ENCODE measurements at places on chromosomes 16 and 17. TPM values are rescaled to one million over a fixed set of nuclear protein-coding genes. Genes with fewer than 3 reads are reported as not detected.

DNA sequence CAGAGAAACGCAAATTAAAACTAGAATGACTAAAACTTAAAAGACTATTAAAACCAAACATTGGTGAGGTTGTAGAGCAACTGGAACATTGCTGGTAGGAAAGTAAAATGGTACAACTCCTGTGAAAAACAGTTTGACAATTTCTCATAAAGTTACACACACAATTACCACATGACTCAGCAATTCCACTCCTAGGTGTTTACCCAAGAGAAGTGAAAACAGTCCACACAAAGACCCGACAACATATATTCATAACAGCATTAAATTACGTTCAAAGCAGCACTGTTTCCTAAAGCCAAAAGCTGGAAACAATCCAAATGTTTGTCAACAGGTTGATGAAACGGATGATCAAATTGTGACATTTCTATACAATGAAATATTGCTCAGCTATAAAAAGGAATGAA lies 26.5 kb upstream of the ALOX12 start:
- H3K27me3 ChIP-seq = no peaks in the 10 kb centered on the region
- no peak for DNase-seq
- no peak overlapping the region for H3K4me3 ChIP-seq
- H3K4me1 ChIP-seq = no peaks in the 10 kb centered on the region

- H3K4me3 ChIP-seq = no peak overlapping the region
- H3K27me3 ChIP-seq = no peaks in the 10 kb centered on the region
- no peaks in the 10 kb centered on the region for H3K36me3 ChIP-seq
- H3K4me1 ChIP-seq = no peaks in the 10 kb centered on the region
- no peak overlapping the region for H3K27ac ChIP-seq
- DNase-seq = no peak
Observed at GRCh38 chr16:64975821-64976220, 146.0 kb downstream of the CDH11 start.

DNA sequence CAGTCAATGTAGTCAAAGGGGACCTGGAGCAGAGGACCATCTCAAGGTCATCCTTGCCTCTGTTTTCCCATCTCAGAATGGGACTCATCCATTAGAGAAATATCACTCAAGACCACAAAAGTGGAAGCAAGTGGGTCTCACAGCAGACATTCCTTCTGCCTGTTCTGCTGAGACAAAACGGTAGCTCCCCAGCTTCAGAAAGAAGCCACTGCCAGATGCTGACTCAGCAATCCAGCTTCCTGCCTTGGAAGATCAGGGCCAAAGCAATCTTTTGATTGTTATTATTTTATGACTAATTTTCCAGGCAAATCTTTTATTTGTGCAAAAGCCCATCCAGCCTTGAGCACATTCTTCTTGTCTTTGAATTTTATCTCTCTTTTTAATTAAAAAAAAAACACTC lies 86.8 kb downstream of the CCT6B start:
- H3K4me3 ChIP-seq = no peak overlapping the region
- no peak overlapping the region for H3K27ac ChIP-seq
- H3K36me3 ChIP-seq = no peaks in the 10 kb centered on the region
- no peak for DNase-seq

- H3K27me3 ChIP-seq = no peaks in the 10 kb centered on the region
- no peak overlapping the region for H3K4me3 ChIP-seq
- H3K36me3 ChIP-seq = no peaks in the 10 kb centered on the region
- DNase-seq = peak; percentile 36
- H3K4me1 ChIP-seq = no peaks in the 10 kb centered on the region
- H3K27ac ChIP-seq = no peak overlapping the region
Observed at GRCh38 chr17:13024016-13024415, 6.2 kb upstream of the ELAC2 start.

DNA sequence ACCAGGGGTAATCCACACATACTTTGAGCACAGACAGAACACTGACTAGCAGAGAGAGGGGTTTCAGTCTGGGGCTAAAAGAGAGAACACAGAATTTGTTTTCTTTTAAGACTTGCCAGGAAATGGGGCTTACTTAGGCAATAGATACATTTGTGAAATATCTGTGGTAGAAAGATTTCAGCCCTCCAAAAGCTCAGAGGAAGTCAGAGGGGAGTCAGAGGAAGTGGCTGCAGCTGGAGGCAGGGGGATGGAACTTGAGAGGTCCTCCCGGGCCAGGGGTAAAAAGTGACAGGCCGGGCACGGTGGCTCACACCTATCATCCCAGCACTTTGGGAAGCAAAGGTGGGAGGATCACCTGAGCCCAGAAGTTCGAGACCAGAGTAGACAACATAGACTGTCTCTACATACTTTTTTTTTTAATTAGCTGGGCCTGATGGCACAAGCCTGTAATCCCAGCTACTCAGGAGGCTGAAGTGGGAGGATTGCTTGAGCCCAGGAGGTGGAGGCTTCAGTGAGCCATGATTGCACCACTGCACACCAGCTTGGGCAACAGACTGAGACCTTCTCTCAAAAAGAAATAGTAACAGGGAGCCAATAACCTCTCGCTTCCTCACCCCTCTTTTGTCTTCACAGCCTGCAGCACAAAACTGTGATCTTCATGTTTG lies 49.9 kb downstream of the NLRC5 start:
- H3K27me3 ChIP-seq = no peaks in the 10 kb centered on the region
- H3K27ac ChIP-seq = peak overlapping the region; percentile 59
- H3K4me1 ChIP-seq = no peaks in the 10 kb centered on the region
- H3K4me3 ChIP-seq = no peak overlapping the region
- H3K36me3 ChIP-seq = peaks cover 2% of the 10 kb centered on the region

The FOXN1 gene
- total RNA-seq = 0.52 TPM

GRCh38 chr17:12940699-12941098 lies 77.1 kb downstream of the ELAC2 start:
- DNase-seq = no peak
- no peaks in the 10 kb centered on the region for H3K4me1 ChIP-seq
- H3K4me3 ChIP-seq = no peak overlapping the region
- no peak overlapping the region for H3K27ac ChIP-seq
- no peaks in the 10 kb centered on the region for H3K27me3 ChIP-seq
- H3K36me3 ChIP-seq = no peaks in the 10 kb centered on the region

DNA sequence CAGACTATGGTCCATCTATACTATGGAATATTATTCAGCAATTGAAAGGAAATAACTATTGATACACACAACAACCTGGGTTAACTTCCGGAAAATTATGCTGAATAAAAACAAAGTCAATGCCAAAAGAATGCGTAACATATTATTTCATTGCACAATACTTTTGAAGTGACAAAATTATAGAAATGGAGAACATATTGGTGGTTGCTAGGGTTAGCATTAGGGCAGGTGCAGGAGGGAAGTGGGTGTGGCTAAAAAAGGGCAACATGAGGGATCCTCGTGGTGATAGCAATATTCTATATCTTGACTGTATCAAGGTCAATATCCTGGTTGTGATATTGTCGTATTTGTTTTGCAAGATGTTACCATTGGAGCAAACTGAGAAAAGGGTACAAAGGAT lies 34.9 kb downstream of the PIK3R5 start:
- H3K27me3 ChIP-seq = no peaks in the 10 kb centered on the region
- no peaks in the 10 kb centered on the region for H3K36me3 ChIP-seq
- no peak overlapping the region for H3K4me3 ChIP-seq
- no peak for DNase-seq
- H3K4me1 ChIP-seq = no peaks in the 10 kb centered on the region

The CHD9NB gene
- total RNA-seq = 12.5 TPM

GRCh38 chr17:29617481-29618271 lies 5.0 kb downstream of the CORO6 start:
- peaks cover 63% of the 10 kb centered on the region for H3K4me1 ChIP-seq
- no peak overlapping the region for H3K4me3 ChIP-seq
- DNase-seq = peak; percentile 85
- no peaks in the 10 kb centered on the region for H3K36me3 ChIP-seq
- peaks cover 30% of the 10 kb centered on the region for H3K27me3 ChIP-seq

- no peak overlapping the region for H3K27ac ChIP-seq
- H3K27me3 ChIP-seq = no peaks in the 10 kb centered on the region
- H3K4me3 ChIP-seq = no peak overlapping the region
- H3K36me3 ChIP-seq = no peaks in the 10 kb centered on the region
- no peak for DNase-seq
- no peaks in the 10 kb centered on the region for H3K4me1 ChIP-seq
Observed at GRCh38 chr16:65775829-65776228, 590.7 kb upstream of the CDH5 start.

DNA sequence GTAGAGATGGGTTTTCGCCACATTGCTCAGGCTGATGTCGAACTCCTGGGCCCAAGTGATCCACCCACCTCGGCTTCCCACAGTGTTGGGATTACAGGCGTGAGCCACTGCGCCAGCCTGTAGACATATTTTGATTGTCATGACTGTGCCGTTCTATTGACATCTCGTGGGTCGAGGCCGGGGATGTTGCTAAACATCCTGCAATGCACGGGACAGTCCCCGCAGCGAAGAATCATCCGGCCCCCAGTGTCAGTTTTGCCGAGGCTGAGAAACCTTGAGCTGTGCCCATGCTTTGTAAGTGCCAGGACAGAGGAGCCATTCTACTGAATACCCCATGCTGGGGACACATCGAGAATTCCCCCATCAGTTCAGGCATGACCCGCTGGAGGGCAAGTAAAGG lies 69.1 kb upstream of the GSE1 start:
- H3K27ac ChIP-seq = no peak overlapping the region
- no peak overlapping the region for H3K4me3 ChIP-seq
- H3K27me3 ChIP-seq = no peaks in the 10 kb centered on the region
- H3K36me3 ChIP-seq = no peaks in the 10 kb centered on the region
- H3K4me1 ChIP-seq = no peaks in the 10 kb centered on the region
- no peak for DNase-seq

The CAMKK1 gene
- total RNA-seq = 9.3 TPM

DNA sequence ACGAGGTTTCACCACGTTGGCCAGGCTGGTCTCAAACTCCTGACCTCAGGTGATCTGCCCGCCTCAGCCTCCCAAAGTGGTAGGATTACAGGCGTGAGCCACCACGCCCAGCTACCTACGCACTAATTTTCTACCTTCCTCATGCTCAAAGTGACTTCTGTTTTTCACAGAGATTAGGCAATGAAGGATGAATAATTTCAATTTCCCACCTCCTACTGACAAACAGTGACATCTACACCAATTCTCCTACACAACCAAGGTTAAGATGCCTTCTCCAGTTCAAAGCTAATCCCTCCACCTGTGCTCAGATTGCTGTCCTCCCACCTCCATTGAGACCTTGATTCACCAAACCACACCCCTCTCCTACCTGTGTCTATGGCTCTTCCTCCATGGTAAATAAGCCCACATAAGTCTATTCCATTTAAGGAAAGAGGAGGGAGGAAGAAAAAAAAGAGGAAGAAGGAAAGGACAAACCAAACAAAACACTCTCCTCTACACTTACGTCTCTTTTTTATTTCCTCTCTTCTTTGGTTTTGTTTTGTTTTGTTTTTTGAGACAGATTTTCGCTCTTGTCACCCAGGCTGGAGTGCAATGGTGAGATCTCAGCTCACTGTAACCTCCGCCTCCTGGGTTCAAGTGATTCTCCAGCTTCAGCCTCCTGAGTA lies 5.5 kb upstream of the MED11 start:
- H3K27me3 ChIP-seq = no peaks in the 10 kb centered on the region
- no peak for DNase-seq
- H3K27ac ChIP-seq = no peak overlapping the region
- H3K36me3 ChIP-seq = no peaks in the 10 kb centered on the region
- H3K4me1 ChIP-seq = peaks cover 41% of the 10 kb centered on the region
- H3K4me3 ChIP-seq = no peak overlapping the region

The CCR7 gene
- total RNA-seq = not detected

The CMTM1 gene
- not detected for total RNA-seq

DNA sequence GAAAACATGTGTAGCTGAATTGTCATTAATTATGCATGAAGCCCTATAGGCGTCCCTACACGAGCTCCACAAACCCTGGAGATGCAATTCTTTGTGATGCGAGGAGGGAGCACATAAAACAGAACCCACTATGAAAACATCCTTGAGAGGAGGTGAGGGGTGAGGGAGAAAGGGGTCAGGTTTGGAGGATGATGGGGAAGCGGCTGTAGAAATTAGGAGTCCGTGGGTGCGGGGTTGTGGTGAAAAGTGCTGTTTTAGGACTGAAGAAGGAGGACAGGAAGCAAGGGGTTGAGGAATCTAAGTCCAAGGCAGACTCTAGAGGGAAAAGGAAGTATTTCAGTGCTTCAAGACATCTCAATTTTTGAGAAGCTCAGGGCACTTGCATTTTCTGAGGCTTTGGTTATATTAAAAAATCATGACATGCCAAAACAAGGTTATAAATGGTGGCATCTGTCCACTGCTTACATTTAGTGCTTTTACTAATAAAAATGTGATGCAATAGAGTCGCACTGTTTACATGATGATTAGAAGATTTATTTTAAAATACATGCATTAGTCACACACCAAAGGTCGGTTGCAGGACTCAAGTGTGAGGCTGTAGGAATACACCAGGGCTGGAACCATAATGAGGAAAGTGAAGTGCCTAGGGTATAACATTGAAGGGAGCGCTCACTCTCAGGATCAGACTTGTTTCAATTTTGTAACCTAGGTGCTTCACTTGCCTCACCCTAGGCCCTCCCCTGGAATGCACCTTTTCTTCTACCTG lies 379.5 kb downstream of the HS3ST4 start:
- no peak overlapping the region for H3K4me3 ChIP-seq
- no peak for DNase-seq
- H3K4me1 ChIP-seq = no peaks in the 10 kb centered on the region
- H3K27me3 ChIP-seq = no peaks in the 10 kb centered on the region
- H3K27ac ChIP-seq = no peak overlapping the region

- no peak overlapping the region for H3K4me3 ChIP-seq
- H3K27ac ChIP-seq = no peak overlapping the region
- peaks cover 5% of the 10 kb centered on the region for H3K4me1 ChIP-seq
- H3K27me3 ChIP-seq = no peaks in the 10 kb centered on the region
Observed at GRCh38 chr16:49754495-49755312, 101.2 kb downstream of the ZNF423 start.

DNA sequence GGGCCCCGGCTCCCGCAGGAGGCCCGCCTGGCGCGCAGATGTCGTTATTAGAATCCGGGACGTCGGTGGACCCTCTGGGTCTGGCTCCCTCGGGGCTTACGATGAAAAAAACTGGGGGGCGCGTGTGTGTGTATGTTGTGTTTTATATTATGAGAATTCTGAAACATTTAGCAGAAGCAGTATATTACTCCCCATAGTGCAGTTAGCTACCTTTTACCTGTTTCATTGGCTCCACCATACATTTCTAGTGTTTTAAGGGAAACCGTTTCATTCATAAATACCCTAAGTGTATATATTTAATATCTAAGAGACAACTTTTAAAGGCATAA lies 486 bp upstream of the DNAJA2 start:
- peak overlapping the region; percentile 55 for H3K4me3 ChIP-seq
- DNase-seq = no peak
- peaks cover 39% of the 10 kb centered on the region for H3K4me1 ChIP-seq
- peak overlapping the region; percentile 97 for H3K27ac ChIP-seq
- H3K27me3 ChIP-seq = no peaks in the 10 kb centered on the region

DNA sequence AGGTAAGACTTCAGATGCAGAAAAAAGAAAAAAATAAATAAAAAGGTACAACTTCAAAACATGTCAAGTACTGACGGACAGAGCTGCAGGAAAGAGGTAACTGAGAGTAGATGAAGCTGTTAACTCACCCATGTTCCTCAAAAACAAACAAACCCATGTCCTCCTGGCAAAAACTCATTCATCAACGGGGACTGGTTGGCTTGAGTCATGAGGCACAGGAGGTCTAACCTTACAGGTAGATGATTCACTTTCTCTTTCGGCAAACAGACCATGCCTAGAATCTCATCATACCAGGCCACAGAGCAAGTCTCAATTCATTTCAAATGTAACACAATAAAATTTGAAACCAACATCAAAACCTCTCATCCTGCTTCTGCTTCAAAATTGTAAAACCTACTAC lies 12.3 kb upstream of the FASN start:
- H3K4me3 ChIP-seq = no peak overlapping the region
- no peaks in the 10 kb centered on the region for H3K36me3 ChIP-seq
- DNase-seq = peak; percentile 51
- no peaks in the 10 kb centered on the region for H3K27me3 ChIP-seq
- peaks cover 24% of the 10 kb centered on the region for H3K4me1 ChIP-seq
